Hypothalamus (tissue), 51 donors: ENCODE measurements at places on chromosomes 1 and 21.
A peak's percentile ranks its signal among the peaks of the same experiment; 100 is the strongest.

DNA sequence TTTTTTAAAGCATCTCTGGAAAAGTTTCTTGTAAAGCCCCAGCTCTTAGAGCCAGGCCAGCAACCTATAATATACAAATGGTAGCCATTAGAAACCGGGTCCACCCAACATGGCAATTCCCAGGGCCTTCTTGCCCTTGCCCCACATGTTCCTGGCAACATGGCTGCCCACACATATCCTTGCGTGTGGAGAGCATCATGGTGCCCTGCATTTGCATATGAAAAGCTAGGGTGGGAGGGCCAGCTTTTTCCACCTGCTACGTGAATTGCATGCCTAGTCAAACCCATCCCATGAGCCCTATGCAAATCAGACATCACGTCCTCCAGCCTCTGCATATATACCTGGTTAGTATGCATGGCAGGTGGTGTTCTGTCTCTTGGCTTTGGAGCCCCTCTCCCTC is 88.2 kb downstream of the RABGAP1L start:
- DNase-seq, result no peak

DNA sequence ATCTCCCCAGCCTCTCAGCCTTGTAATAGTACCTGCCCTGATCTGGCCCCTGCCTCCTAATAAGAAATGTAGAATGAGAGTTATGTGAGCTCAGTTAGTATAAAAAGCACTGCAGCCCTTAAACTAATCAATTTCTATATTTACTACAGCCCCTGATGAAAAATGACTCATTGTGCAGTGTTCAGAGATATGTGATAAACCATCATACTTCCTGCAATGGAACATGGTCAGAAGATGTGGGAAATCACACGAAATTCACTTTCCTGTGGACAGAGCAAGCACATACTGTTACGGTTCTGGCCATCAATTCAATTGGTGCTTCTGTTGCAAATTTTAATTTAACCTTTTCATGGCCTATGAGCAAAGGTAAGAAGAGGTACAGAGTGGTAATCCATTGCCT is 176.8 kb upstream of the PDE4B start:
- DNase-seq, result no peak

GRCh38 chr1:78790174-78790573 is 140.5 kb downstream of the IFI44 start:
- no peak for DNase-seq

DNA sequence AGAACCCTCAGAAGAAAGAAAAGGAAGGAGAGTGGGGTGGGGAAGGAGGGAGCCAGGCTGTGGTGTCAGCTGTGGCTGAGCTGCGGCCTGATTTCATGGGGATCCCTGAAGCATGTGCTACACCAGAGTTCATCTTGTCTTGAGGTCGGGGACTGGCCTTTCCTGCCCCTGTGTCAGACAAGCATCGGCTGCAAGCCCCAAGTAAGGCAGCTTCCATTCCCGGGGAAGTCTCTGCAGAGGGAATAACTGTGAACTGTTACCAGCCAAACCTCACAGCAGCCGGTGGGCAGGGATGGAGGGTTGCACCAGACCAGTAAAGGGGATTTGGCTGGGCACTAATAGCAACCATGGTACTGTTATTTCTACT is 35.7 kb upstream of the BTG2 start:
- no peak for DNase-seq

DNA sequence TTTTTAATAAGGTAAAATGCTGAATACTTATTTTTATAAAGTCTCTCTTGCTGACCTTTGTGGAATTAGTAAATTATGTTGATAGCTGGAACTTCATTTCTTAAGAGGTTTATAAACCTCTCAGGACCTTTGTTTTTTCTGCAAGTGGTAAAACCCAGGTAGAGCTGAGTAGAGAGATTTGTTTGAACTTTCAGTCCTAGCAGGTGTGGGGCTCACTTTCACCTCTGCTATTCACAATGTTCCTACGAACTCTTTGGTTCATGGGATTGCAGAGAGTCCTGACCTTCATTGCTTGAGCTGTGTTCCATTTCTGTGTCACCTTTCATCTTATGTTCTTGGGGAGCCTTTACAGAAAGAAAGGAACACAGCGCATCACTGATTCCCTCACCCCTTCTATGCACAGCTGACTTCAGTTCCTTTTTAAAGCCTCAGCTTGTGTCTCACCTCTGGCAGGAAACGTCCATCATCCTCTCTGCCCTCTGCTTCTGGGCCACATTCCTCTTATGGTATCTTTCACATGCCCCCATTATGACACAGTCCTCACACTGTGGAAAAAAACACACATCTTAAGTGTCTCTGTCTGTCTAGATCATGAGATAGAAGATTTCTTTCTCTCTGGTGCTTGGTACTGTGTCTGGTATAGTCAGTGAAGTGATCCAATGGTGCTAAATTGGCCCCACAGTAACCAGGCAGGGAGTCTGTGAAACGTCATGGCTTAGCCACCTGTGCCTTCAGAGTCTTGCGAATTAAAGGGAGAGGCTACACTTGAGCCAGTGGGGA is 262.5 kb upstream of the B3GALT2 start:
- DNase-seq, result no peak

DNA sequence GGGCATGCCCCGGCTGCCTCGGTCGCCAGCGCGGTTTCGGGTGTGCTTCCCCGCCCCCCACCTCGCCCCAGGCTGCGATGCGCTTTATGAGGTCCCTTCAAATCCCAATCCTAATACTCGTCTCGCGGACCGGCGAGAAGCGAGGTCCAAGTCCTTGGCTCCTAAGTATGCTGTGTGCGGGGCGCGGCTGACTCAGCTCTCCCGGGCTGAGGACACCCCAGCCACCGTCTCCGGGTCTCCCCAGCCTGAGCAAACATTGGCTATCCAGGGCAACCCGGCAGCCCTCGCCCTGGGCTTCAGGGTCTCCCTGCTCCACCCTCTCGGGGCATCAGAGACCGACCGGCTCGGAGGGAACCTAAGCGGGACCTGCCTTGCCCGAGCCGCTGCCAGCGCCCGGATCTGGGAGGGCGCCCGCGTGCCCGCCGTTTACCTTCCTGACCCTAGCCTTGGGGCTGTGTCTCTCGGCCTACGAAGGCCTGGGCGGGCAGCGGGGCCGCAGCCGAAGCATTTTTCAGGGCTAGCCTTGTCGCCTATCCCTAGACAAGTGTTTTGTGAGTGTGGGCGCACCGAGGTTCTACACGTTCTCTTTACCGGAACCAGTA is 1.2 kb downstream of the ITPKB start:
- peak; percentile 55 for DNase-seq

- DNase-seq, result no peak
Observed at GRCh38 chr1:20848162-20848561, 61.1 kb upstream of the HP1BP3 start.

GRCh38 chr21:37199057-37199924 is 67.8 kb downstream of the VPS26C start:
- no peak for DNase-seq

- DNase-seq, result no peak
Observed at GRCh38 chr1:180179162-180179957, 24.7 kb downstream of the QSOX1 start.

DNA sequence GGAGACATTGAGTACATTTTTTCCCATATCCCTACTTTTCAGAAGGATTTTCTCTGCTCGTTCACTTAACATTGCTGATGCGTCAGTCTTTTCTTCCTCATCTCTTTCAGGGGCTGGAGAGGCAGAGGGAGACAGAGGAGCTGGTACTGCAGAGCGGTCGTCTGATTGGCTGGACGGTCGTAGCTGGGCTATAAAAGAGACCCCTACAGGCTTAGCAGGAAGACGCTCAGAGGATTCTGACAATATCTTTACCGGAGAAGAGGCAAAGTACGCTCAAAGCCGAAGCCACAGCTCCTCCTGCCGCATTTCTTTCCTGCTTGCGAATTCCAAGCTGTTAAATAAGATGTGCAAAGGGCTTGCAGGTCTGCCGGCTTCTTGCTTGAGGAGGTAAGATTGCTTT is at the start of gene RGS4:
Gene RGS4 (plus strand): TSS at position 220 of the 400 bp plus-strand sequence. CDS start 124 bp downstream, at position 344.
- DNase-seq, result no peak

DNA sequence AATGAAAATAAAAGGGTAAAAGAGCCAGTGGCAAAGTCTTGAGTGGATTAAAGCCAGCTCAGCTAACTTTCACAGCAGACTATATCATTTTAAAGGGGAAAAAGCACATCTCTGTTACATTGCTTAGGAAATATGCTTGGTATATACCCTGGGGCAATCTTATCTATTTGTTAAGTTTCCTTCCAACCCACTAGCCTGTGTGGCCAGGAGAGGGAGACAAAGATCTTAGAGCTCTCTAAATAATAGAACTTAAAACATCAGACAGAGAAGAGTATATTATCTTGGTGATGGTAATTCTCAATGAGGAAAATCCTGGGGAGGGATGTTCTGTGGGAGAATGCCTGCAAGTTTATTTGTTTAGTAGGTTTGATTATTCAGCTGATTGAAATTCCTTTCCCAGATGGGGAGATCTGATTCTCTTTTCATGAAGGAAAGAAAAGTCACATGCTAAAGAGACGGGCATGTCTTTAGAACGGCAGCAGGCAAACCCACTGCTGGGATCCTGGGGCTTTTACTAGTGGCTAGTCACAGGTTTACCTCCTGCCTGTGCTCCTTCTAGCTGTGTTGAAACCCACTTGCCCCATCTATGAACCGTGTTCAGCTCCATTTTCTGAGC is 3.6 kb downstream of the KCNE2 start:
- no peak for DNase-seq

DNA sequence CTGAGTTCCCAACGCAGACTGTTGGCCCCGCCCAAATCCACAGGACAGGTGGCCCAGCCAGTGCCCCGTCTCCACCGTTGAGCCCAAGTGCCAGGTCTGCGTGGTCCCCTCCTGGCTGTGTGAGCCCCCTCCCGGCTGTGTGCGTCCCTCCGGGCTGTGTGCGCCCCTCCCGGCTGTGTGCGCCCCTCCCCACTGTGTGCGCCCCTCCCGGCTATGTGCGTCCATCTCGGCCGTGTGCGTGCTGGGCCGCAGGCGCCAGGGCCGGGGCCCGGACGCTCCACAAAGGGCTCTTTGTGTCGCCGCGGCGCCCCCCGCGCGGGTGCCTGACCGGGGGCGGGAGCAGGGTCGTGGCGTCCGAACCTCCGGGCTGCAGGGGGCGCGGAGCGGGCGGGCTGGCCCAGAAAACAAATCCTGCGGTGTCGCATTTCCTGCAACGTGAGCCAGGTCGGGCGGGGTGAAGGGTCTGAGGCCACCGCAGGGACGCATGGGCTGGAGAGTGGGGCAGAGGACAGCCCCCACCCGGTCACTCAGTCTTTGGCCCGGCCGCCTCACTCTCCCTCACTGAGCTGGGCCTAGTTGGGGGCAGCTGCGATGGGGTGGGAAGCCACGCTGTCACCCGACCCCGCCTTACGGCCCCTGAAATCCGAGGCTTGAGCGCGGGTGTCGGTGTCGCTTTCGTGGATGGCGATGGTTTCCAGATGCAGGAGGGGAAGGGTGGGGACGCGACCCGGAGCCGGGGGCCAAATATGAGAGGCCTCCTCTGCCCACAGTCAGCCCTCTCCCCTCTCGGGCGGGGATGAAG is 18.8 kb downstream of the TNFRSF25 start:
- DNase-seq, result no peak

- DNase-seq, result no peak
Observed at GRCh38 chr1:171785766-171786165, 4.3 kb downstream of the METTL13 start.

DNA sequence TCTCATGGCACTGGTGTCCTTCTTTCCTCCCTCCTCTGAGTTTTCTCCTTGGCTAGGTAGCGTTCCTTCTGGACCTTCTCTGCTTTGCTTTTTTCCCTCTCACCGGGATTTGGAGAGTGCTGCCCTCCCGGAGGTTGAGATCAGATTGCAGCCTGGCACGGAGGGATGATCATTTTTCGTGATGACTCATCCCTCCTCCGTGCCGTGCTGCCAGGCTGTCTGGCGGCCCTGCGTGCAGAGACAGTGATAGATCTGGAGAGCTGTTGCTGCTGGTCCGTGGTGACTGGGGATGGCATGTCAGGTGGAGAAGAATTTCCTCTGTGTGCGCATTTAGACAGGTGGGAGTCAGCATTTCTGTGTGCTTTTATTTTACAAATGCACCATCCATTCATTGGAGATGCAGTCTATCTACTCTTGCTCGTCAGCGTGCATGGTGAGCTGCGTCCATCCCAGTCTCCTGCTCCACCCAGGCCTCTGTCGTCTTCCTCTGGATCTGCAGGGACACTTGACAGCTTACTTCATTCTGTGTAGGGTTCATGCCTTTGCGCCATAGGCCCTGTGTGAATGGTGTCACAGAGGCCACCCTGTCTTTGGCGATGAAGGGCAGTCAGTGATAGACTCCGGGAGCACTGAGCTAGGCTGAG is 104.4 kb downstream of the PCBP3 start:
- peak; percentile 61 for DNase-seq

DNA sequence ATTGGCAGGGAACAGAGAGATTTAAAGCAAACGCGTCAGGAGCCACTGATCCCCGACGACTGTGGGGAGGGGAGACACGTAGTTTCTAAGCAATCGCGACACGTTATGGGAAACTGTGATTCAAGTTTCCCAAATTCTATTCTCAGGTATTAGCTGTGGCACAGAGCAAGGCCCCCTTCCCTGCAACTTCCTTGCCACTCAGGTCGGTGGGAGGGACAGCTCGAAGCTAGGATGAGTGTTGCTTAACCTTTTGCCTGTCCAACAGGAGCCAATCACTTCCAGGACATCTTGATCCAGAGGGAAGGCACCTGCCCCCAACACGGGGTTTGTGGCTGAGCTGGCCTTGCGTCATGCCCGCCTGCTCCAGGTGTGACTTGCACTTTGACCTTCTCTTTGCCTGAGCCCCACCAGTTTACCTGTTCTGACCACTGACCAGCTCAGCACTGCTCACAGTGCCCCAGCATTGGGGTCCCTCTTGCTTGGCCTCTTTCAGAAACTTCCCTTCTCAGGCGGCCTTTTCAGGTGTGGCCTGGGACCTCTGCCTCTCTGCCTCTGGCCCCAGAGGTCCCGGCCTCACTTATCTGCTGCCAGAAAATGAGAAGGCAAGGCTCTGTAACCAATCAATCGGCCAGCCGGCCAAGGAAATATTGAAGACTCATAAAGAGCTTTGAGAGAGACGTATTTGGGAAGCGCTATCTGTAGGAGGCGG is 24.6 kb downstream of the TEX35 start:
- no peak for DNase-seq

DNA sequence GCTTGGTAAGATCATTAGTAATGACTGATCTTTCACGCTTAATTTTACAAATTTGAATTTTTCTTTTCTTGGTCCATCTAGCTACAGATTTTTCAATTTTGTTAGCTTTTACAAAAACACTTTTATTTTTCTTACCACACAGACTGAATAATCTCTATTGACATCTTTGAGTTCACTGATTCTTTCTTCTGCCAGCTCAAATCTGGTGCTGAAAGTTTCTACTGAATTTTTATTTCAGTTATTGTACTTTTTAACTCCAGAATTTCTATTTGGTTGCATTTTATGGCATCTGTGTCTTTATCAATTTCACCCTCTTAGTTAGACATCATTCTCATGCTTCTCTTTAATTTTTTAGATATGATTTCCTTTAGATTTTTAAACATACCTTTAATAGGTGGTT is 584.7 kb downstream of the LMO4 start:
- DNase-seq, result no peak
